Stimulated activated CD8-positive, alpha-beta memory T cell treated with anti-CD3 and anti-CD28 coated beads, Interleukin-7, amount 100 ng/mL, for 48 hours (primary cell): ENCODE measurements at places on chromosomes 7 and 10.

DNA sequence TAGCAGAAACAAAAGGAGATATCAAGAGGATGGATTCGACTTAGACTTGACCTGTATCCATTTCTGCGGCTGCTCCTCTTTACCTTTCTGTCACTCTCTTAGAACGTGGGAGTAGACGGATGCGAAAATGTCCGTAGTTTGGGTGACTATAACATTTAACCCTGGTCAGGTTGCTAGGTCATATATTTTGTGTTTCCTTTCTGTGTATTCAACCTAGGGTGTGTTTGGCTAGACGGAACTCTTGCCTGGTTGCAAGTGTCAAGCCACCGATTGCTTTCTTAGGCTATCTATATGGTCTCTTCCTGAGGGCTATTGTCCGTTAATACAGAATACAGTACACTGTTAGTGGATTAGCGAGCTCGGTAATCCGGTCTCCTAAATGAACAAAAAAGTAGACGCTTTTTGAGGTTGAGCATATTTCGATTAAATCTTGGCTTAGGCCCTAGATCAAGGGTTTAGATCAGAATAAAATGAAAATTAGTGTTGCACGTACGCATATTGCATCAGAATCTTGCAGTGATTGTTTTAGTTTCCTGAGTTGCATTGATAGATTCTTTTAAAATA lies 1.2 kb downstream of the PTEN start:
- no peak for DNase-seq

GRCh38 chr10:58696736-58697135 lies 184.1 kb downstream of the BICC1 start:
- DNase-seq, result no peak

- DNase-seq, result no peak
These were observed 34.5 kb downstream of the SMURF1 start for GRCh38 chr7:99109108-99110051.

DNA sequence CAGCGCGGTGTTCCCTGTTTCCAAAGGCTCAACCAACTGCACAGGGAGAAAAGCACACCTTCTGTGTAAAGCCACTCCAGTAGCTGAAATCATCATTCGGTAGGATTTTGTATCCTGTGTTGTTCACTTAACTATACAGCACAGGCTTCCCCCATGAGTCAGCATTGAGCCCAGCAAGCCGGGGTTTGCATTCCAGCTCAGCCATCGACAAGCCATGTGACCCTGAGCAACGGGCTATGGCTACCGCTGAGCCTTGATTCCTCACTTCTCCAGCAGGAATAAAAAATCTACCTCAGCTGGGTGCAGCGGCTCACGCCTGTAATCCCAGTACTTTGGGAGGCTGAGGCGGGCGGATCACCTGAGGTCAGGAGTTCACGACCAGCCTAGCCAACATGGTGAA lies 44.1 kb upstream of the ATP6V0A4 start:
- DNase-seq, result no peak
